ENCODE measurements at places on chromosomes 16 and 17.

- no peak for DNase-seq
Measured at GRCh38 chr17:65656390-65657250, 95.2 kb upstream of the AXIN2 start.

GRCh38 chr17:31321966-31322365 is 544 bp upstream of the EVI2A start:
- no peak for DNase-seq

DNA sequence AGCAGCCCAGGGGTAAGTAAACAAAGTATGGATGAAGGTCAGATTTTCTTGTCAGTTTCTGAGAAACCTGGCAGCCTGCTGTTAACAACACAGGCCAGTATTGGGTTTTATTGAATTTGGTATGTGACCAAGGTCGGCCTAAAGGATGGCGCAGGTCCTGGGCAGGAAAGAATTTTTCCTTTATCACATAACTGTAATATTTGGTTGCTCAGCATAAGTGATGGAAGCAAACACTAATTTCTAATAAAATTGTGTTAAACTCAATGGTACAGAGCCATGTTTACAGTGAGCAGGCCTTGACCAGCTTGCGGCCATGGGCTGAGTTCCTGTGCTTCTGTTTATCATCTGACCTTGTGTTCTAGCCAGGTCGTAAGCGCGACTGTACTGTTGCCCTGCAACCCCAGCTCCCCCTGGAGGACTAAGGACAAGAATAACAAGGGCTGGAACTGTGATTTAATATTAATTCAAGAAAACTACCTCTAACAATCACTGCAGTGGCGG is 10.5 kb downstream of the POLDIP2 start:
- no peak for DNase-seq

DNA sequence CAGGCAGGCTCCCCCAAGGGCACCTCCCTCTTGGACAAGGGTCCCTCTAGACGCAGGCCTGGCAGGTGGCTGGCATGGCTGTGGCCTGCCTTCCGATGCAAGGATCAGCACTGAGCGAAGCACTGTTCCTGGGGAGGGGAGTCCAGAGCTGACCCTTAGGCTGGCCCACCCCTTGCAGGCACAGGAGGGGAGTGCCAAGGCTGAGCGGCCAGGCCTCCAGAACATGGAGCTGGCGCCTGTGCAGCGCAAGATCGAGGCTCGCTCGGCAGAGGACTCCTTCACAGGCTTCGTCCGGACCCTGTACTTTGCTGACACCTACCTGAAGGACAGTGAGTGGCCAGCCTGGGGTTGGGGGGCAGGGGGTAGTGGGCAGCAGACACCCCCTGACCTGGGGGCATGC is 16.8 kb upstream of the MYO15B start:
- no peak for DNase-seq

DNA sequence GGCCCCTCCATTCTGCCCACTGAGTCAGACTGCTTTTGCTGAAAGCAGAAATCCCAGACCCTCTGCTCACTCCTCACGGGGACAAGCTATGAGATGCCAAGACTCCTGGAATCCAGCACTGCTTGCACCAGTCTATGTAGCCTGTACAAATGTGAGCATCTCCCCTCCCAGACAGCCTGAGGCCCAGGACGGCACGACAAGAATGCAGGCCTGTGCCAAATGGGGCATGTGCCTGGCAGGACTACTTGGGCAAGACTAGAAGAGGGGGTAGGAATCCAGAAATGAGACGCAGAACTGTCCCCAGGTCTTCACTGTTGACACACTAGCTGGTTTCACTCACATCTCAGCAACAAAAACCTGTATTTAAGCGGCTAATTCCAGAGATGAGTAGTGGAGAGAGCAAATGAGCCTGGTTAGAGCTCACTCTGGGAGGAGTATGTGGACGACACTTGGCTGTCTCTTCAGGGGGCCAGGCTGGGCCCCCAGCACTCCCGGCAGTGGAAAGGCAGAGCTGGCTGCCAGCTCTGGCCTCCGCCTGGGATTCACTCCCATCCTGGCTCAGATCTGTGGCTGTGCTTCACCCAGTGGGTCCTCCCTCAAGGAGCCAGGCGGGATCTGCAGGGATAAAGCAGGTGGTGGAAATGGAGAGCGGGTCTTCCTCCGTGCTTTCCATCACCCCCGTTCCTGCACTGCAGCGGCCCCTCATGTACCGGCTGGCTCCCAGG is 2.9 kb upstream of the MYO1C start:
- DNase-seq = no peak

- no peak for DNase-seq
Measured at GRCh38 chr17:57319806-57320205, 63.5 kb downstream of the MSI2 start.

DNA sequence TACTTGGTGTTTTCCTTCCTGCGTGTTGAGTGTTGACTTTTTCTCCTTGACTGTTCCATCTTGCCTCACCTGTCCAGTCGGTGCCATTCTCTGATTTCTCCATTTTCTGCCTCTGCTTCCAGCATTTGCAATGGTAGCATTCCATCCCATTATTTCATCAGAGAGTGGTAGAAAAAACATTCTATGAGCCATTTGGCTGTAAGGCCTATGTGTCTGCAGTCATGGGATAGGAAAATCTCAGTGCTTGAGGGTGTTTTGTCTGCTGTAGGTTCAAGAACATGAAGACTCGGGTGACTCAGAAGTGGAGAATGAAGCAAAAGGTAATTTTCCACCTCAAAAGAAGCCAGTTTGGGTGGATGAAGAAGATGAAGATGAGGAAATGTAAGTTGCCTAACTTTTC is 2.7 kb downstream of the UTP18 start:
- no peak for DNase-seq

DNA sequence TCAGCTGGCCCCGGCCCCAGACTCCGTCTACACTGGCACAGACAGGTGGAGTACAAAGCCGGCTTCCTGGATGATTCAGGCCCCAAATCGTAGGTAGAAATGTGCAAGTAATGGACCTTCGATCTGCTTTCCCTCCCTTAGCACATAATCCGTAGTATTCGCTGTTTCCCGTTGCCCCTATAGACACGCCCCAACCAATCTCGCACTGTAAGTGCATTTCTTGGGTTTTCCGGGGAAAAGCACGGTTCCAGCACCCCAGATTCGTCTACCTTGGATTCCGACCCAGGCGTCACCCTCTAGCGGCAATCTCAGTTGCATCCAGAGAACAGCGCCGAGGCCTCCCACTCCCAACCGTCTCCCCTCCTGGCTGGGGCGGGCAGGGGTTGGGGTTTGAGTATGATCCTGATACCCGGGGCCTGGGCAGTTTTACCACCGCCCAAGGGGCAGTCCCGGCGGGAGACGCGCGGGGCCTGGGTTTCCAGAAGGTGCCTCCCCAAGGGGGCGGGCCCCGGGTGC is 12.1 kb upstream of the FOXF1 start:
- no peak for DNase-seq

GRCh38 chr17:78144147-78144719 is 2.0 kb upstream of the C17orf99 start:
- DNase-seq = no peak

DNA sequence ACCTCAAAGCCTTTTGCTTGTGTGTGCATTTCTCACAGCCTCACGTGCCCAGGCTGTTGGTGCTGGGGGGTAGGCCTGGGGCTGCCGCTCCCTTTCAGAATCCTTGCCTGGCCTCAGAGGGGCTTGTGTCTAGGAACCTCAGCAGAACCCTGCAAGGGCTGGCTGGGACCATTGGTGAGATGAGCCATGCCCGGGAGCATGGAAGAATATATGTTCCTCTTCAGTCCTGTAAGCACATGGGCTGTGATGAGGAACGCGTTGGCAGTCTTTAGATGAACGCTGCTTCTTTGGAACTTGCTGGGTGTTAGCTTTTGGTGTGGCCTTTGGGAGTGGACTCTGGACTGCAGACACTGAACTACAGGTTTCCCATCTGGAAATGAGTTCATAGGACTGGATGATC is 32.0 kb upstream of the SLC5A10 start:
- DNase-seq = no peak

- DNase-seq = no peak
Measured at GRCh38 chr17:53655591-53655990, 167.1 kb upstream of the KIF2B start.

- DNase-seq = no peak
Measured at GRCh38 chr16:67930678-67931211, 917 bp downstream of the CTRL start.

- DNase-seq = no peak
Measured at GRCh38 chr16:52545898-52546266, 1.1 kb downstream of the TOX3 start.

DNA sequence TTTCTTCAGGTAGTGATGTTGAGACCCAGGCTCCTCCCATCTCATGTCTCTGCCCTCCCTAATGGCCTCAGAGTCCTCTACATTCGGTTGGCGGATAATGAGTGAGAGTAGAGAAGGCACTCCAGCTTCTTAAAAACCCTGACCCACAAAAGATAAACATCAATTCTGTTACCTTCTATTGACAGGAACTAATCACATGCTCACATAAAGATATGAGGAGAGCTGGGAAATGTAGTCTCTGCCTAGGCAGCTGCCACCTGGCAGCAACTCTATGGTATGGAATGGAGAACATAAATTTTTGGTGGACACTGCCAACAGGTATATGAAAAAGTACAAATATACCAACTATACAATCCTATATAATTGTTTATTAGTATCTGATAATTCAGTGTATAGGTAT is 110.7 kb upstream of the HLF start:
- no peak for DNase-seq

DNA sequence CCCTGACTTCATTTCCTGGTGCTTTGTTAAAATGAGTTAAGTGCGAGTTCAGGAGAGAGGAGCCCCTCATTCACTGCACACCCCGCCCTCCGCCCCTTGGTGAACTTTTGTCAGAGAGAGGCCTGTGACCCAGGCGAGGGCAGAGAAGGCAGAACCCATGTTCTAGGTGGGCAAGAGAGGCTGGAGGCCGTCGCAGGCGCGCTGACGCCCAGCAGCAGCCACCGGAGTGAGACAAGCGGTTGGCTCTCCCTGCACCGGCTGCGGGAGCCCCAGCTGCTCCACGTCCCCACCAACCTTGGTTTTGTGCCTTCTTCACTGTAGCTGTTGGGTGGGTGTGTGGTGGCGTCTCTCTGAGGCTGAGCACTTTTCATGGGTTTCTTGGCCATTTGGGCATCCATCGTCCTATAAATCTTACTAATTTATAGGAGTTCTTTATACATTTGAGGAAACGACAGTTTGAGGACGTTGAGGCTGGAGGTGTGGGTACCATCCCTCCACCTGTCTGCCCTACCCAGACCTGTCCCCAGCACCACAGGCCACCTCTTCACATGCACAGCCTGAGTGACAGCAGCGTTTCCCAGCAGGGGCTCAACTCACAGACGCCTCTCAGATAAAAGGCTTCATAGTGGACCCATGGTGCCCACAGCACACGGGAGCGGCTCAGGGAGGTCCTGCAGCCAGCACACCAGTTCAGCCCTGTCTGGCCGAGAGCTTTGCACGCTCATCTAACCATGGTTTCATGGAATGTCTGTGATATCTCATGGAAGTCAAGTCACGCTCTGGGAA is 45.2 kb upstream of the CBFA2T3 start:
- no peak for DNase-seq

DNA sequence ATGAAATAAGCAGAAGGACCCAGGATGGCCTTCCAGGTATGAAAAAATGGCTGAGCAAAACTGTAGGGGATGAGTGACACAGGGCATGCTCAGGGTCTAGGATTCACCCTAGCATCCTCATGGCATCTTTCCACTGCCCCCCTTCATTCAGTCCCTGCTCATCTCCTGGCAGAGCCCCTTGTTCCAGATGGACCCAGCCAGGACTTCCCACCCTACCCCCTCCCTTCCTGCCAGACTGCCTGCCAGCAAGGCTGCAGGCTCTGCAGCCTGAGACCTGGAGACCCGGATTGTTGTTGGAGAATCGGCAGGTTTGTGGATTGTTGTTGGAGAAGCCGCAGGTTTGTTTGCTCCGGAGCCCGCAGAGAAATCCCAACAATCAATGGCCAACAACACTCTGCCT is 6.6 kb downstream of the SEZ6 start:
- DNase-seq = no peak

DNA sequence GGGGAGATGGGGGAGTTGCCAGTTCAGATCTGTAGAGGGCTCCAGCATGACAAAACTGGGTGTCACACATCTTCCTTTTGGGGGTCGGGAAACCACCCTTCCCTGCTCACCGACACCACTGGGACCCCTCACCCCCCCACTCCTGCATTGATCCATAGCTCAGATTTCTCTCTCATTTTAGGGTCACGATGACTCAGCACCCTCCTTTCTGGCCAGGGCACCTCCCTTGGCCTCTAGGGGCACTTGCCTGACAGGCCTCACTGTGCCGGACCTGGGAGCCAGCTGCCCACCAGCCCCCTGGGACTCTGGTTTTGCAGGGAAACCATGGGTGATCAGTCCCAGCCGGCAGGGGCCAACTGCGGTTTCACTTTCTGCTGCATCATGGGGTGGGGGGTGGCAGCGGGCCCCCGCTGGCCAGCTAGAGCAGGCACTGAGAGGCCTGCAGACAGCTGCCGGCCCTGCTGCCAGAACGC is 239.4 kb downstream of the MRTFB start:
- no peak for DNase-seq

GRCh38 chr16:86362155-86362849 is 148.0 kb upstream of the FOXF1 start:
- DNase-seq = no peak

- DNase-seq = no peak
Measured at GRCh38 chr17:59785091-59785799, 77.8 kb downstream of the VMP1 start.

- DNase-seq = no peak
Measured at GRCh38 chr16:81405702-81406113, 38.9 kb upstream of the CMIP start.

DNA sequence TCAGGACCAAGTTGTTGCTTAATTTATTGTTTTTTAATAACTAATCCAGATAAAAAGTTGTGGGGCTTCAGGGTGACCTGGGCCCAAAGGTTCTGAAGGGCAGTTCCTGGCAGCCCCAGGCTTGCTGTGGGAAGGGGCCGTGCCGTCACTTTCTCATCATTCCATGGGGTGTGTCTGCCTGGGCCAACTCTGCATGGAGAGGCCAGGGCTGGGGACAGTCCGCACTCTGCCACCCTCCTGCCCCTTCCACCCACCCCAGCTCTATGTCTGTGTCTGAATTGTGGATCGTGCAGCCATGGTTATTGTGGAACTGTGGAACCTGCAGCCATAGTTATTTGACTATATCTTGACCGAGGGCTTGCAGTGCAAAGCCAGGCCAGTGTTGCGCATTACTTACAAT is 4.0 kb downstream of the LIMD2 start:
- DNase-seq = no peak

DNA sequence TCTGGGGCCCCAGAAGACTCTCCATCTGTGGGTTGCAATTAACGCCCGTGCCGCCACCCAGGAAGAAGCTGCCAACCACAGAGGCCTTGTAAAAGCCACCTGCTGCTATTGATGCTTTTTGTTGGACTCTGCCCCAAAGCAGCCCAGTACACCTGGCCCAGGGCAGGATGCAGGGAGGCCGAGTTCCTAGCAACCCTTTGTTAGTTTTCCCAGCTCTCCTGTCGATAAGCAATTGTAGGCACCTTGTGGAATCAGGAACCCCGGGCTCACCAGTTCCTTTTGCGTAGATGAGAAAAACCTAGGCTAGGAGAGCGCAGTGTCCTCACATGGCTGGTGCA is 103.3 kb downstream of the ABCC6 start:
- DNase-seq = no peak

DNA sequence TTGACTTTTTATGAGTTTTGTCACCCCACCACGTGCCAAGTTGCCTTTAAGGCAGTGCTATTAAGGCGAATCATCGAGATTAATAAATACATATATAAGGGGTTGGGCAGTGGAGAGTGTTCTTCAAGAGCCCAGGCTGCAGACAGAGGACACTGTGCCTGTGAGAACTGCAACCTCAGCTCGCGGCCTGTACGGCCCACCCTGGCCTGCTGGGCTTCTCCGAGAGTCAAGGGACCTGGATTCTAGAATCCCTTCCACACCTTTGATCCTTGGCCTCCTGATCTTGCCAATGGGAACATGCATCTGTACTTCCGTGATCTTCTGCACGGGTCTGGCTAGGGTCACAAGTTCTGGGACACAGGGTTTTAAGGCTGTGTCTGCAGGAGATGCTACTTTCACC is 54.5 kb downstream of the IRX5 start:
- DNase-seq = no peak
